Activated naive CD4-positive, alpha-beta T cell treated with anti-CD3 and anti-CD28 coated beads for 36 hours (primary cell): ENCODE measurements at places on chromosomes 2 and 18. TPM values are rescaled to one million over a fixed set of nuclear protein-coding genes. Genes with fewer than 3 reads are reported as not detected.

PDE1A gene
- total RNA-seq, result not detected

GAL3ST2 gene
- total RNA-seq, result not detected

HIBCH gene
- total RNA-seq, result 19.2 TPM

MRPS5 gene
- total RNA-seq, result 90.4 TPM

FBXO48 gene
- 1.2 TPM for total RNA-seq

TMEM237 gene
- 16.9 TPM for total RNA-seq

WNT10A gene
- 1.3 TPM for total RNA-seq

C2orf92 gene
- 2.7 TPM for total RNA-seq

MAPK4 gene
- not detected for total RNA-seq
